CD4-positive, CD25-positive, alpha-beta regulatory T cell (primary cell): ENCODE measurements at places on chromosomes 2 and 18.

DNA sequence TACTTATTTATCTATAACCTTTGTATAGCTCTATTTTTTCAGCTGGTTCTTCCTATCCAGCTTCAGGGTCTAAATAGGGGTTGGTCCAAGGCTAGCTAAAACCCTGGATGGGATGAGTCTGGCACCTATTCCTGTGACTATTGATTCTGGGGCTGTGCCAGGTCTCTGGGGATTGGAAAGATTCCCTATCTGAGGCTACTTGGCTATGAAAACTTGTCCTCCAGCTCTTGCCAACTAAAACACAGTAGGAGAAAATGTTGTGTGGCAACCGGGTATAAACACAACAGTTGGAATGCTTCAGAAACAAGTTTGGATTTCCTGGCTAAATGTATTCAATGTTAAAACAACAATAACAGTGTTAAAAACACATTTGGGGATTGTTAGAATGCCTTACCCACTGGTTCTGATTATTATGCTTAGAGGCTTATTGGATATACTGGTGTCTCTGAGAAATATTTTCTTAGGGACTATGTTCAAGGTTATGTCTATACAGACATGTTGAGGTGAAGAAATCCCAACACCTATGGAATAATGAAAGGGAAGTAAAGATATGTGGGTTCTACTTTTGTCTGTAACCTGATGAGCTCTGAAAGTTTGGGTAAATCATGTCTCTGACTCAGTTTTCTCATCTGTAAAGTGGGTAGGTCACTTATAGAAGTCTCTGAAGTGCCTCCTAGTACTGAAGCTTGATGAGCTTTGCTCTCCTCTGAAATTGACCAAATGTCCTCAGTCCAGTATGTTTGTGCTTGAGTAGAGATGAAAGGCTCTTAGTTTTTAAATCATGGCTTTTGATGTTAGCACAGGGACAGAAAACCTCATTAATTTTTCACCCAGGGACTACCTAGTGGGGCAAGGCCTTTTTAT, 460.7 kb downstream of the MTX2 start:
- H3K4me3 ChIP-seq = no peak overlapping the region
- no peaks in the 10 kb centered on the region for H3K36me3 ChIP-seq
- H3K27ac ChIP-seq = no peak overlapping the region
- no peaks in the 10 kb centered on the region for H3K27me3 ChIP-seq
- H3K4me1 ChIP-seq = no peaks in the 10 kb centered on the region
- DNase-seq = no peak

- DNase-seq = no peak
- no peaks in the 10 kb centered on the region for H3K36me3 ChIP-seq
- H3K27me3 ChIP-seq = peaks cover 12% of the 10 kb centered on the region
- no peaks in the 10 kb centered on the region for H3K4me1 ChIP-seq
Measured at GRCh38 chr2:39618736-39619135, 47.0 kb upstream of the TMEM178A start.

DNA sequence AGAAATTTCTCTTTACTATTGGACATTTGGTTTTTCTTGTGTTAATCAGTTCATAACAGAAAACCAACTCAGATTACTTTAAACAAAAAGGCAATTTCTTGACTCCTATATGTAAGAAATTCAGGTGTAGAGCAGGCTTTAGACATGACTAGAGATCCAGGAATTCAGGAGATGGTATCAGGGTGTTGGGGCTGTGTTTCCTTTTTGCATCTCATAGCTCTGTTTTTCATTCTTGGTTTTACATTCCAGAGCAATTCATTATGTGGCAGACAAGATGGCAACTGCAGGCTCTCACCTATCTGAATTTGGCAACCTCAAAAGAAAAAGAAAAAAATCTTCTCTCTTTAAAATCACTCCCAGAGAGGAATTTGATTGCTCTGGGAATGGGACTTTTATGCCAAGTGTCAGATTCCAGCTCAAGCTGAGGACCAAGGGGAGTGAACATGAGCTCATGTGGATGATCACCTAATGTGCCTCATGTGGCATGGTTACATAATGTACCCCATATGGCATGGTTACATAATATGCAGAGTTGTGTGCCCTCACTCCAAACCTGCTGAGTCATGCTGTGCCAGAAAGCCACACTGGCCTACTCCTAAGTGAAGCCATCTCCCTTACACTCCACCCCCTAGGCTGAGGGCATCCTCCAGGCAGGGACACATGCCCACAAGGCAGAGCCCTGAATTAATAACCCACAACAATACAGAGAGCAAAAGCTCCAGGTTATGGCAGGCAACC, 282.7 kb downstream of the MBD2 start:
- no peaks in the 10 kb centered on the region for H3K36me3 ChIP-seq
- no peaks in the 10 kb centered on the region for H3K27me3 ChIP-seq
- H3K4me3 ChIP-seq = no peak overlapping the region
- H3K27ac ChIP-seq = no peak overlapping the region
- no peaks in the 10 kb centered on the region for H3K4me1 ChIP-seq

DNA sequence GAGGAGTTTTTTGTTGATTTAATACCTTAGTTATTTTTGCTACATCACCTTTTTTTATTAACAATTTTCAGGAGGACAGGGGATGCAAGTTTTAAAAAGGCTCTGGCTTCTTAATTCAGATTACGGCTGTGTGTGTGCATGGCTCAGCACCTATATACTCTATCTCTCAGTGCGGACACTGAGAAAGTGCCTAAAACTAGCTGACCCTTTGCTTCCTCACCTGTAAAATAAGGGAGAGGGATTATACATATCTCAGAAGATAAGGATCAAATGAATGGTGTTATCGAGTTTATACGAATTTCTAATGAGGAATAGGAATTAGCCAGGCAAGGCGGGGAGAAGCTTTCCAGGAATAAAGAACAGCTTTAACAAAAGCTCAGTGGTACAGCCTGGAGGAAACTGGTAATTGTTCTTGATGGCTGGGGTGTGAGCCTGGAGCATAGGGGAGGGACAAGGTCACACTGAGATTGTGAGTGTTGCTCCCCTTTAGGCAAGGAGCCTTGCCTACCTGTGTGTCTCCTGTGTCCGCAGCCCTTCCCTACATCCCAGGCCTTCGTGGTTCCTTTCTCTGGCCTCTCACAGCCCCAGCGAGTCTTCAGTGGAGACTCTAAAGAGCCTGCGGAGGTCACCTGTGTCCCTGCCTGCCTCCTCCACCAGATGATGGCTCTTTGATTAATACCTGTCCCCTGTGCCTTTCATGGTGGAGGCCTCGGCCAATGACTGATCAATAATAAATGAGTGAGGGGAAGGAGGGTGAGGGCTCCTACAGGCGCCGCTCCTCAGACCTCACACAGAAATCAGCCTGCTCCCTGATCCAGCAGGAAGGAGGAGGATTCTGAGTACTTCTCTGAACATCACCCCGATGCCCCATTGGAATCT, 92.7 kb downstream of the DDX1 start:
- no peak for DNase-seq
- H3K27ac ChIP-seq = no peak overlapping the region
- no peaks in the 10 kb centered on the region for H3K36me3 ChIP-seq
- H3K4me1 ChIP-seq = no peaks in the 10 kb centered on the region
- no peak overlapping the region for H3K4me3 ChIP-seq
- no peaks in the 10 kb centered on the region for H3K27me3 ChIP-seq

- H3K27me3 ChIP-seq = no peaks in the 10 kb centered on the region
- H3K4me1 ChIP-seq = peaks cover 7% of the 10 kb centered on the region
- no peak overlapping the region for H3K27ac ChIP-seq
- no peak overlapping the region for H3K4me3 ChIP-seq
- DNase-seq = no peak
Measured at GRCh38 chr2:28445448-28446258, 50.2 kb upstream of the PLB1 start.

- no peaks in the 10 kb centered on the region for H3K27me3 ChIP-seq
- H3K4me3 ChIP-seq = no peak overlapping the region
- no peak for DNase-seq
- no peaks in the 10 kb centered on the region for H3K36me3 ChIP-seq
- no peak overlapping the region for H3K27ac ChIP-seq
Measured at GRCh38 chr18:11113046-11113548, 36.3 kb downstream of the PIEZO2 start.

GRCh38 chr2:218224186-218224585, 7.2 kb downstream of the ARPC2 start:
- H3K27me3 ChIP-seq = no peaks in the 10 kb centered on the region
- peaks cover 94% of the 10 kb centered on the region for H3K4me1 ChIP-seq
- H3K4me3 ChIP-seq = peak overlapping the region; percentile 77
- H3K27ac ChIP-seq = peak overlapping the region; percentile 98
- peaks cover 58% of the 10 kb centered on the region for H3K36me3 ChIP-seq

- DNase-seq = no peak
- no peaks in the 10 kb centered on the region for H3K27me3 ChIP-seq
- peaks cover 98% of the 10 kb centered on the region for H3K36me3 ChIP-seq
Measured at GRCh38 chr2:190999949-191000665, 13.9 kb downstream of the STAT1 start.

- H3K4me3 ChIP-seq = no peak overlapping the region
- no peaks in the 10 kb centered on the region for H3K4me1 ChIP-seq
- no peaks in the 10 kb centered on the region for H3K27me3 ChIP-seq
- H3K36me3 ChIP-seq = no peaks in the 10 kb centered on the region
Measured at GRCh38 chr2:121098556-121098955, 186.4 kb downstream of the TFCP2L1 start.

DNA sequence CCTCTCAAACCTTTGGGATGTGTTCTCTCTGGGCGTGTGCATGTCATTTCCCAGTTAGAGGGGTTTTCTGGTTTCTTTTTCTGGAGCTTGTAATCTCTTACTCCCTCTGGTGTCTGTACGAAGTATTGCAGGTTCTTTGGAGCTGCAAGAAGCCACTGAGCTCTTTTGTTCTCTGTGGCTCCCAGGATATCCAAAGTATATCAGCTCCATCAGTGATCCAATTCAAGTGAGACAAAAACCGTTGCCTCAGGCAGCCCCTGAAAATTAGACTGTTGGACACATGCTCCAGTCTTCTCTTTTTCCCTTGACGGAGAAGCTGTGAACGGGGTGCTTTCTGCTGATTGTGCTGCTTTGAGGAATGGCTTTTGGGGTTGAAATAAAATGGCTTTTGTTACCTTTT, 59.0 kb upstream of the LDLRAD4 start:
- no peaks in the 10 kb centered on the region for H3K4me1 ChIP-seq
- DNase-seq = peak; percentile 75
- peaks cover 18% of the 10 kb centered on the region for H3K27me3 ChIP-seq
- H3K27ac ChIP-seq = no peak overlapping the region

GRCh38 chr2:190355968-190356644, 12.7 kb downstream of the INPP1 start:
- no peaks in the 10 kb centered on the region for H3K27me3 ChIP-seq
- no peaks in the 10 kb centered on the region for H3K36me3 ChIP-seq
- H3K27ac ChIP-seq = no peak overlapping the region
- peaks cover 27% of the 10 kb centered on the region for H3K4me1 ChIP-seq
- no peak overlapping the region for H3K4me3 ChIP-seq

DNA sequence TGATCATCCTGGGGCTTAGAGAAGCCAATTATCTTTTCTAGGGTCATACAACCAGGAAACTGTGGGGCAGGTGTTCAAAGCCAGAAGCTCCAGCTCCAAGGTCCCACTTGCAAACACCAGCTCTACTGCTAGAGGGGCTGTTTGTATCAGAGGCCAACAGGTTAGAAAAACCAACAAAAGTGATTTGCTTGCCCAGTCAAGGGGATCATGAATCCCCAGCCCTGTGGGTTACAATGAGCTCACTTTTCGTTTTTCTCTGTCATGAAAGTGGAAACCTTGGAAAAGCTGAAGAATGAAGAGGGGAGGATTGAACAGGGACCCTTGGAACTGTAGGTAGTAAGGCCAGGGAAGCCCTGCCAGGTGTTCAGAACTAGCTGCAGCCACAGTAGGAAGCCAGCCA, 119.2 kb downstream of the SPP2 start:
- DNase-seq = no peak
- no peak overlapping the region for H3K27ac ChIP-seq
- no peaks in the 10 kb centered on the region for H3K36me3 ChIP-seq
- peaks cover 3% of the 10 kb centered on the region for H3K4me1 ChIP-seq
- no peaks in the 10 kb centered on the region for H3K27me3 ChIP-seq
- H3K4me3 ChIP-seq = no peak overlapping the region

GRCh38 chr18:52582061-52582460, 242.1 kb downstream of the DCC start:
- H3K4me3 ChIP-seq = no peak overlapping the region
- H3K4me1 ChIP-seq = no peaks in the 10 kb centered on the region
- no peak overlapping the region for H3K27ac ChIP-seq
- no peak for DNase-seq
- no peaks in the 10 kb centered on the region for H3K27me3 ChIP-seq
- no peaks in the 10 kb centered on the region for H3K36me3 ChIP-seq

DNA sequence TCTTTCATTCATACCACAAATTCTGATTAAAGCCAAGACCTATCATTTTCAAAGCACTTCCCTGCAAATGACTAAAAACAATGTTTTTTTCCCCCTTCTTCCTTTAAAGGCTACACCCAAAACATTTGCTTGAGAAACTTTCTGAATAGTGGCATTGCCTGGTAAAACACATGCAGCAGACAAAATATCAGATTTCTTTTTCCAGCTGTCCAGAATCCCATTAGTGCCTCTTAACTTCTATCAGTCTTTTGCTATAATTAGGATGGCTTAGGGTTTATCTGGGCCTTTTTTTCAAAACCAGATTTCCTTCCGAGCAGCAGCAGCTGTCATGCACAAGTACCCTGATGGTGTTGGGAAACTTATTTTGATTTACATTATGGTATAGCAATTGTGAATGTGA, 50.6 kb downstream of the ALPK2 start:
- no peaks in the 10 kb centered on the region for H3K4me1 ChIP-seq
- no peak overlapping the region for H3K4me3 ChIP-seq
- no peak for DNase-seq
- H3K27ac ChIP-seq = no peak overlapping the region
- H3K36me3 ChIP-seq = no peaks in the 10 kb centered on the region

DNA sequence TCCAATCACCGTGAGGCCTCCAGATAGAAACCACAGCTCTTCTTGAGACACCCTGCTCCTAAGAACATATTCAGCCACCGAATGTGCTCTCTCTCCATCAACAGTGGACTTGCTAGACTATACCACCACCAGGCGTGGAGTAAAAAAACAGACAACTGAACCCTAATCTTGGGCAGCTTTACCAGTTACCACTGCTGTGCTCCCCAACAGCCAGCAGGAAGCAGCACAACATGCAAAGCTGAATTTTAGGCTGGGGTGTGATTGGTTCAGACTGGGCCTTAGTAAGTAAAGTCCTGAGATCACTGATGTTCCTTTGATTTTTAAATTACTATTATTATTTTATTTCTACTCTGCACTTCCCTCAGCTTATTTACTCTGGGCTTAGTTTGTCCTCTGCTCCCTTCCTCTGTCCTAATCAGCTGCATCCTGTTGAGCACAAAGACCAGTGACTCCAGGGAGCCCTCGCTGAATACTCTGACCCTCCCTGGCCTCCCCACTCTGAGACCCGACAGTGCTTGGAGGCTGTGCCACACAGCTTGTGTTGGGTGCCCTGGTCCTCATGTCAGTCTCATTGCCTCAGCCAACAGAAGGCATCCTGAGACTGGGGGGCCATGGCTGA, 21.9 kb downstream of the MRPL35 start:
- no peaks in the 10 kb centered on the region for H3K36me3 ChIP-seq
- H3K4me1 ChIP-seq = peaks cover 5% of the 10 kb centered on the region
- H3K27ac ChIP-seq = no peak overlapping the region
- no peaks in the 10 kb centered on the region for H3K27me3 ChIP-seq
- H3K4me3 ChIP-seq = no peak overlapping the region
